ENCODE measurements at places on chromosomes 16 and 17.

DNA sequence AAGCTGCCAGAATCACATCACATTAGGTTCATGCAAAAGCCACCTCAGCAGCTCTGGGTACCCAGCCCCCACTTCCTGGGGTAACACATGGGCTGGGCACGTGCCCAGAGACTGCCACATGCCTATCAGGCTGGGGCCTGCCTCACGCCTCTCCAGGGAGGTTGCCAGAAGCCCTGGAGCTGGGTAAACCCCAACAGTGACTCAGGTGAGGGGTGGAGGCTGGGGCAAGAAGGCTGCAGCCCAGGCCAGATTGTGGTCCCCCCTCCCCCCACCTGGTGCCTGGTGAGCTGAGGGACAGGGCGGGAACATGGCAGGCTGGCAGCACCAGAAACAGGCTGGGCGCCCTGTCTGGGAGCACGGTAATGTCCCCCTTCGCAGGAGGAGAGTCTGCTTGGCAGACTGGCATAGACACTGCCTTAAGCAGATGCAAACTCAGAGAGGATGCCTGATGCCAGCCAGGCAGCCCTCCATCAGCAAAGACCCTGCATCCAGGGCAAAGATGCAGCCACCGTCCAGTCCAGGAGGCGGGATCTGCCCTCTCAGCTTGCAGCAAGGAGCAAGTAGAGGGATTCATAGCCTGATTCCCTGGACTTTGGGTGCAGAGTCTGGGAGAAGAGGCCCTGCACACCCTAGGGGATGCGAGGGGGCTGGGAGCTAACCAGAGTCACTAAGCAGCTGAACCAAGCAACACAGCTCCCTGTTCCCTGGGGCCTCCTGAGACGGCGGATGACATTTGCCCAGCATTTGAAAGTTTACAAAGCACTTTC is 28.8 kb downstream of the NGFR start:
- no peak for DNase-seq

- no peak for DNase-seq
Observed at GRCh38 chr16:52235186-52235585, 311.8 kb downstream of the TOX3 start.

GRCh38 chr16:47511882-47512281 is 50.8 kb downstream of the PHKB start:
- DNase-seq = no peak

GRCh38 chr17:59829217-59830006 is 63.3 kb downstream of the TUBD1 start:
- peak; percentile 42 for DNase-seq

DNA sequence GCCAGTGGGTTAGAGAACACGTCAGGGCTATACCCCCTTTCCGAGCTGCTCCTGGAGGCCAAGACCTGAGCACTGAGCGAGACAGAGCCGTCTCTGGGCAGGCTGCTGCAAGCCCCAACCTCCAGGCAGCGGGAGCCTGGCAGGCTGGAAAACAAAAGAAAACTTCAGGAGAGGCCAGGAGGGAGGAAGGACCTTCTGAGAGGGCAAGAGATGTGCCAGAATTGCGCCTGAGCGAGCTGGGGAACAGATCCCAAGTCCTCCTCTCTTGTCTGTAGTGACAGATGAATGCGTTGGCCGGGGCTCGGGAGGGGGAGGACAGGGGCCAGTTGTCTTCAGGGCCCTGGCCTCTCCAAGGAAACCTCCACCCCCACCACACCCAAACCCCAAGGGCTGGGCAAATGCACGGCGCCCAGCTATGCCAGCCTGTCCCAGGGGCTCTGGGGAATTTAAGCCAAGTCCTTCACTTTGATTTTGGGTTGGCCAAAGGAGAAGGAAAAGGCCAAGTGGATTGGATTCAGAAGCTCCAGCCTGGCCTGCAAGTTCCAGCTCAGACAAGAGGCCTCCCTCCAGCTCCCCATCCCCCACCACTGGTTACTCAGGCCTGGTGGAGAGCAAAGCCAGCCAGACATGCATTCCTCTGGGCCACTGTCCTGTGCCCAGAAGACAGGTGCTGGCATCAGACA is 18.1 kb downstream of the SDK2 start:
- no peak for DNase-seq

DNA sequence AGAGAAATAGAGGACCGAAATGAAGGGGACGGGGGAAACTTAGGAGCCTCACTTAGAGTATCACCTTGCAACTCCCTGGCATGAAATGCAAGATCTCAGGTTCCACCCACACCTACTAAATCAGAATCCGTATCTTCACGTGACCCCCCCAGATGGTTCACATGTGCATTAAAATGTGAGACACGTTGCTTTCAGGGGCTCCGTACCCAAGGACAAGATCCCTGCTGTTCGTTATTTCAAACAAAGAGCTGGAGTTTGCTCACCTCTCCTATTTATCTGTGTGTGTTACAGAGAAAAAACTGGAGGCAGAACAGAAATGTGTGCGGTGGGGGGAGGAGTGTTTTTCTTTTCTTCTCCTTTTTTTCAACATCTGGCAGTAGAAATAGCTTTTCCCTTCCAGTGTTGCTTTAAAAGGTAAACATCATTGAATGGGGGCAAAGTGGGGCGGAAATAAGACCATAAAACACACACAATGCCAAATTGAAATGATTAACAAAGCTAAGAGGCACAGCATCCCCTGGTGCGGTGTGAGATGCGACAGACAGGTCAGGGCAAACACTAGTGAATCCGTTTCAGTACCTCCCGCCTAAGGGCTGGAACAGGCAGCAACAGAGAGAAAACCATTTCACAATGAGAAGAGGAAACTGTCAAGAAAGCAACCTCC is 145.4 kb downstream of the SOX9 start:
- DNase-seq = no peak

GRCh38 chr17:19247473-19247872 is 10.3 kb downstream of the EPN2 start:
- DNase-seq = no peak

DNA sequence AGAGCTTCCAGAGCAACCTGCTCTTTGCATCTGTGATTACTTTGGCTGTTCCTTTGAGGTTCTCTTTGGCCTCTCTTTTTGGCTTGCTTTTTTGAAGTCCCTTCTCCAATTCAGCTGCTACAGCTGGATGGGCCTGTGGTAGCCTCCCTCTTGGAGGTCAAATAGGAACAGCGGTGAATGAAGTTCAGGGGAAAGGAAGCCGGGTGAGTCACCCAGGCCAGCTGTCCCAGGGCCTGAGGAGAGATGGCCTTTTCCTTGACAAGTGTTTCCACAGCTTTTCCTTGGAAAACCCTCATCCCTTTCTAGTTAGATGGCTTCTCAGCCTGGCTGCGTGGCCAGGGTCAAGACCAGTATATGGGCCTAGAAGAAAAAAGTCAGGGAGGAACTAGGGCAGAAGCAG is 103.1 kb downstream of the STX8 start:
- DNase-seq = no peak

- no peak for DNase-seq
Observed at GRCh38 chr17:39194089-39194984, 3.1 kb downstream of the CACNB1 start.

DNA sequence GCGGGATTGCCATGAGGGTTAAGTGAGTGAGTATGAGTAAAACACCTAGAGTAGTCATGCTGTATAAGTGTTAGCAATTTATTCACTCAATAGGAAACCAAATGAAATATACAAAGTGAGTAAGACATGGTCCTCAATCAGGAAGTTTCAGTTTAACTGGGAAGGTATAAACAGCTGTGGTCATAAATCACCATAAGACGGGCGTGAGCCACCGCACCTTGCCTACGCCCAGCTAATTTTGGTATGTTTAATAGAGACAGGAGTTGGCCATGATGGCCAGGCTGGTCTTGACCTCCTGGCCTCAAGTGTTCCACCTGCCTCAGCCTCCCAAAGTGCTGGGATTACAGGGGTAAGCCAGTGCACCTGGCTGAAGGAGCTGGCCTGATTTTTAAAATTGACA is 27.0 kb downstream of the RNF135 start:
- DNase-seq = no peak

DNA sequence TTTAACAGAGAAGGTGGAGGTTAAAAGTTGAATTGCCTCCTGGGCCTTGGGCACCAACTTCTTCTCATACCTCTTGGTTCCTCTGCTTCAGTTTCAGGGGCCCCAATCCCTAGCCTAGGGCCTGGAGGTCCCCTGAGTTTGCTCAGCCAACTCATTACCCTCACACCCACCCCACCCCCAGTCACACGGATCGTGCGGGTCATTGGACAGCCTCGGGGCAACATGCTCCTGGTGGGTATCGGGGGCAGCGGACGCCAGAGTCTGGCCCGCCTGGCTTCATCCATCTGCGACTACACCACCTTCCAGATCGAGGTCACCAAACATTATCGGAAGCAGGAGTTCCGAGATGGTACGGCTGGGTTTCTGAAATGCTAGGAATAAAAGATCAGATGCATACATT is 36.0 kb upstream of the KDM6B start:
- no peak for DNase-seq

DNA sequence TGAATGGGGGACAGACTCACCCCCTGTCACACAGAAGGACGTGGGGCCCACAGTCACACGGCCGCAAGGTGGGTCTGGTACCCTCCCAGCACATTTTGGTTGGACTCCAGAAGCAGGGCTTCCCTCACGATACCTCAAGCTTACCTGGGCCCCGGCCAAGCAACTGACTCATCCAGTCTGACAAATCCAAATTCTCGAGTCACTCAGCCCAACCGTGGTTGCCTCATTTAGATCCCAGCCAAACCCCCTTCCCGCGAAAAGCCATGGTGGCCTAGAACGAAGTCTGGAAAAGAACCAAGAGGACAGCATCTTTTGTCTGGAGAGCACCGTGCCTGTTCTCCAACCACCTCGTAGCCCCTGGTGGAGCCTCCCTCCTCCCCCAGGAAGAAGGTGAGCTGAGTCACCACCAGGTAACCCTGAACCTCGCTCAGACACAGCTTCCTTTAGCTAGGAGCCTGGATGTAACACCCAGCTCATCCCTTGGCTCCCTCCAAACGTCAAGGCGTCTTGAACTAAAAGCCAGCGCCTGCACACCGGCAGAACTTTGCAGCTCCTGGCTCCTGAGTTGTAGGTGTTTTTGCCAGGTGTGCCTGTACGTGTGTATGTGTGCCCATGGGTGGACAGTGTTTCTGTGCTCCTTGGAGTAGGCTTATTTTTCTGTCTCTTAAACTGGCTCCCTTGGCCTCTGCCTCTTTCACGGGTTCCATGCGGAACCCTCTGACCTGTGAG is 78.9 kb downstream of the CMIP start:
- DNase-seq = no peak

DNA sequence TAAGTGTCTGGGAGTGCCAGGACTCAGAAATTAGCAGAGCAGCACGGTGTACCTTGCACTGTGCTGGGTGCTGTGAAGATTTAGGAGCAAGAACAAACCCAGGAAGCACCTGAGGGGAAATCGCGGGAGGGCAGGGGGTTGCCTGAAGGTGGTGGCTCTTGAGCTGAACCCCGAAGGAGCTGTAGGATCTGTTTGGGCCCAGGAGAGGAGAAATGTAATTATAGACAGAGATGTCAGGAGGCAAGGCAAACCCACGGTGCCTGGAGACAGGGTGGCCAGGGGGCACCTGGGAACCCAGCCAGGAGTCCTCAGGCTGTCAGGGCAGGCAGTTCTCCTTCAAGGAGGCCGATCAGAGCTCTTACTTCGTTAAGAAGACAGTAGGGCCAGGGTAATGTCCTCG is 109.1 kb downstream of the C16orf78 start:
- no peak for DNase-seq

GRCh38 chr16:10153985-10154384 is 28.2 kb downstream of the GRIN2A start:
- no peak for DNase-seq

GRCh38 chr16:81353895-81354294 is 39.1 kb downstream of the GAN start:
- no peak for DNase-seq

GRCh38 chr16:12829096-12829888 is 25.6 kb upstream of the CPPED1 start:
- no peak for DNase-seq

DNA sequence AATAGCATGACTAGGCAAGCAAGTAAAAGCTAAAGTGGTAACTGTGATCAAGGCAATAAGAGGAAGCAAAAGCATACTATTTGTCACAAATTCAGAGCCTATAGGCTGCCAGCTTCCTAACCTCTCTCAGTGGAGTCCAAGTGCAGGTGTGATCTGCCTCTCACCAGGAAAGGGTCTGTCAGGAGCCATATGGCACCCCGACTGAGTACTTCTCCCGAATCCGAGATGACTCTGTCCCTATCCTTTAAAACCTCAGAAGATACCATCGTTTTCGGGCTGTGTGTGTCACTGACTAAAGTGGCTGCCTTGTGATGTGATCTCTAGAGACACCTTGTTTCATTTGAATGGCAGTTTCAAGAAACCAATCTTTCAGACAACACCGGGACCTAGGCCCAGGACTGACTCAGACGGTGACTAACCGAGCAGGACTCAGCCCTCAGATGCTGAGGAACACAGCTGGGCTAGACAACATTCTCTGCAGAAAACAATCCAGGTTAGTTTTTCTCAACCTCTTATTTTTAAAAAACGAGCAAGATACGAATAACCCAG is 63.6 kb downstream of the SMG6 start:
- no peak for DNase-seq

GRCh38 chr16:52558448-52558847 is 11.5 kb upstream of the TOX3 start:
- no peak for DNase-seq

- DNase-seq = no peak
Observed at GRCh38 chr17:19539040-19539399, 5.4 kb downstream of the SLC47A1 start.

DNA sequence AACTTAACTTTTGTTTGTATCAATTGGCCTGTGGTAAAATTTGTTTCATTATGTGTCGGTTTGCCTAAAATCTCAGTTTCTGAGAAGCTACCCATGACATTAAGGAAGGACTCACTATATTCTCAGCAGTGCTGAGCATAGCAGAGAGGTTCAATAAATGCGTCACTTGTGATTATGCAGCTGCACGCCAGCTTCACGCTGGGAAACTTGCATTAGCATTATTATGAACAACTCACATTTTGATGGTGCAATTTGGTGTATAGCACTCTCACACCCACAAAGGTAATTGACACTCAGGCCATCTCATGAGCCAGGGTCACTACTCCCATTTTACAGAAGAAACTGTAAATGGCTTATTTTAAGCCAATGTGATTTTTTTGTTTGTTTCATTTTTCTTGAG is 80.6 kb upstream of the SALL1 start:
- DNase-seq = no peak

GRCh38 chr17:82060614-82061013 is 5.0 kb downstream of the DUS1L start:
- DNase-seq = no peak

- DNase-seq = no peak
Observed at GRCh38 chr17:50266384-50267073, 7.7 kb upstream of the TMEM92 start.

DNA sequence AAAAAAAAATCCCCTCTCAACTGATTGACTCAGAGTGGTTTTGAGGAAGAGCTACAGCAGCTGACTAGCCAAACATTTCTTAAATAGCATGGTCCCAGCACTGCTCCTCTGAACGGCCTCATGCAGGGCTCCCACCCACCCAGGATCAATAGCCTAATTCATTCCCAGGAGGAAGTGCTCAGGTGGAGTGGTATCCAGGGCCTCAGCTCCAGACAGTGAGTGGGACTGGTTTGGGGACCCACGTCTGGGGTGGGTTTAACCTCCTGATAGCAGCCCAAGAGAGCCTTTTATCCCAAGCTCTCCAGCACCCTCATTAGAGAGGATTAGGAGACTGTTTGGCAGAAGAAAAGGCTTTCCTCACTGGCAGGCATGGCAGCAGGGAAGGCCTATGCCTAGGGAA is 68.5 kb upstream of the CDH5 start:
- DNase-seq = no peak

All from KG1 (cell line).